ENCODE measurements at places on chromosomes 7 and 10.

DNA sequence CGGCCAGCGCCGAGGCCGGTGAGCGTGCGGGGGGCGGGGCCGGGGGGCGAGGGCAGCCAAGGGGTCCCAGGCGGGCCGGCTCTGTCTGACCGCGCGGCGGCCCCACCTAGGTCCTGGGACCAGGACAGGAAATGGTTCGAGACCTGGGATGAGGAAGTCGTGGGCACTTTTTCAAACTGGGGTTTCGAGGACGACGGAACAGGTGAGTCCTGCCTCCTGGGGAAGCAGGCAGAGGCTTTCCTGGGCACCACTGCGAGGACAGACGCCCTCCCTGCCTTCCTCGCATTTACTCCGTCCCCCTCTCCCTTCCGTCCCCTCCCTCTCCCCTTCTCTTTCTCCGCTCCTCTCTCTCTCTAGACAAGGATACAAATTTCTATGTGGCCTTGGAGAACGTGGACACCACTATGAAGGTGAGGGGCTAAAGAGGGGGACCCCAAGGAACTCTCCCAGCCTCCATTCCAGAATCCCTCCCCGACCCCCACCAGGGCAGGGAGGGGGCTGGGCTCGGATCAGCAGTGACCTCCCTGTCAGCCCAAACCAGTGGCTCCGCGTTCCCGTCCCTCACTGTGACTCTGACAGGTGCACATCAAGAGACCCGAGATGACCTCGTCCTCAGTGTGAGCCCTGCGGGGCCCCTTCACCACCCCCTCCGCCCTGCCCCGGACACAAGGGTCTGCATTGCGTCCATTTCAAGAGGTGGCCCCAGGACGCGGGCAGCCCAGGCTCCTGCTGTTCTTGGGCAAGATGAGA, 2.6 kb upstream of the MUC12 start:
- no peak for DNase-seq

DNA sequence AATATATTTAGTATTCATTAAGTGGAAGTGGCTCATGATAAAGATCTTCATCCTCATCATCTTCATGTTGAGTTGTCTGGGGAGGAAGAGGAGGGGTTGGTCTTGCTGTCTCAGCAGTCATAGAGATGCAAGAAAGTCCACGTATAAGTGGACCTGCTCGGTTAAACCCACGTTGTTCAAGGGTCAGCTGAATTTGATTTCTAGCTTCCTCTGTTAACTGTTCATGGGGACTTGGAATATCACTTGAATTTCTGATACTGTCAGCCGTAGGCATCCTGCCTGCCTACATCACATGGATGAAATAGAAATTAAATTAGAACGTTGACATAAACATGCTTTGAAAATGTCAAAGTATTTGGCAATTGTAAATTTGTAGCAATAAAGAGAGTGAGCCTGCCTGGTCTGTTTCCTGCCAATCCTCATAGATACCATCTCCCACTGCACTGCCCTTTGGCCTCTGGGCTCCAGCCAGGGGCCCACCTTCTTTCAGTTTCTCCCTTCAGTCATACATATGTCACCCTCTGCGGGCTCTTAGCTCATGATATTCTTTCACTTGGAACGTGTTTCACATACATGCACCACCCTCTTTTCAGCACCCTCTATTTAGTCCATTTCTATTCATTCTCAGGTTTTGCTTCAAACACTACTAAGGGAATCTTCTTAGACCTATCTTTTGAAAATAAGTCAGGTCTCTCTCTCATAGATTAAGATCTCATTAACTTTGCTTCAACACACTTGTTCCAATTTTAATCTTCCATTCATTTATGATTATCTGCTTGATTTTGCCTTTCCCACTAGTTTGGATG, 376.3 kb downstream of the IPMK start:
- DNase-seq = no peak

DNA sequence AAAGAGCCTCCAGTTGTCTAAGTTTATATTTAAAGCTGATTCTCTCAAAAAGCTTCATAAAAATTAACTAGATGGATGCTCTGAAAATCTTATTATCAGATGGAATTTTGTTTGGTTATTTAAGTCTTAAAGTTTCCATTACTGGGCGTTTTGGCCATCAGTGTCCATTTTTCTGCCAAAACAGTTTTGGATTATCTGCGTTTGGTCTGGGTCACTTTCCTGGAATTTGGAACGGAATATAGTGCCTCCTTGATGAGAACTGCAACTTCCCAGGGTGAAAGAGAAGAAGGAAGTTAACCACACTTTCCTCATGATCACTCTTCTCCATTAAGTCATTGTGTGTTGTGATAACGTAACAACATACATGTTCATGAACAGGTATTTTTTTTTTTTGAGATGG, 764.9 kb upstream of the AUTS2 start:
- no peak for DNase-seq

DNA sequence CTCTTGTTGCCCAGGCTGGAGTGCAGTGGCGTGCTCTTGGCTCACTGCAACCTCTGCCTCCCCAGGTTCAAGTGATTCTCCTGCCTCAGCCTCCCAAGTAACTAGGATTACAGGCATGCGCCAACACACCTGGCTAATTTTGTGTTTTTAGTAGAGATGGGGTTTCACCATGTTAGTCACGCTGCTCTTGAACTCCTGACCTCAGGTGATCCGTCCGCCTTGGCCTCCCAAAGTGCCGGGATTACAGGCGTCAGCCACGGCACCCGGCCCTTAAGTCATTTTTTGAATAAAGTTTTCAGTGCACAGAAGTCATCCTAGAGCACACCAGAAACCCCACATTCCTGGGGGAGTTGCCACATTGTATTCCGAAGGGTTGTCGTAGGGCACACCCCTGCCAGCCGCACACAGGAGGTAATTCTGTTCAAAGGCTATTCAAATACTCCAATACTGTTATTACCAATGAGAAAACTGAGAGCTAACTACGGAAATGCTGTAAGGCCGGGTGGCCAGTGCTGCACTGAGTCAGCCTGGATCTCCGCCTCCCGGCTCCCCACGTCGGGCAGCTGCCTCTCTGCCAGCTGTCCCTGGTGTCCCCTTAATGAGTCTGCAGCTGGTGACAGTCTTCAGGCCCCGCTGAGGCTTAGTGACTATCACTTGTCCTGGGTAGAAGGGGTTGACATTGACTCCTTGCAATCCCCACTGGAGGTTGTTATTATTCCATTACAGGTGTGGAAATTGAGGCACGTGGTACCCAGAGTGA, 8.6 kb upstream of the RFC2 start:
- no peak for DNase-seq

- DNase-seq = peak; percentile 73
Measured at GRCh38 chr10:48533951-48534720, 70.7 kb downstream of the ARHGAP22 start.

- no peak for DNase-seq
Measured at GRCh38 chr7:14449291-14449690, 453.3 kb downstream of the DGKB start.

DNA sequence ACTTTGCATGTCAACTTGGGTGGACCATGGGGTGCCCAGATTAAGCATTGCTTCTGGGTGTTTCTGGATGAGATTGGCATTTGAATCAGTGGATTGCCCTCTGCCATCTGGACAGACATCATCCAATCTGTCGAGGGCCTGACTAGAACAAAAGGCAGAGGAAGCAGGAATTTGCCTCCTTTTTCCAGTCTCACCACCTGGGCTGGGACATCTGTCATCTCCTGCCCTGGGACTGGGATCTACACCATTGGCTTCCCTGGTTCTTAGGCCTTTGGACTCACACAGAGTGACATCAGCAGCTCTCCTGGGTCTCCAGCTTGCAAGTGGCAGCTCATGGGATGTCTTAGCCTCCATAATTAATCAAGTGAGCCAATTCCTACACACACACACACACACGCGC, 10.3 kb downstream of the SLC13A4 start:
- no peak for DNase-seq
